ENCODE measurements at places on chromosomes 2 and 18. TPM values are rescaled to one million over a fixed set of nuclear protein-coding genes. Genes with fewer than 3 reads are reported as not detected.

The TM4SF20 gene
- polyA plus RNA-seq: 0.27 TPM

GRCh38 chr2:224094413-224094812, 55.3 kb upstream of the SERPINE2 start:
- no peak for DNase-seq

The LYG1 gene
- polyA plus RNA-seq: 4.2 TPM

The HTR2B gene
- polyA plus RNA-seq: 16.3 TPM

DNA sequence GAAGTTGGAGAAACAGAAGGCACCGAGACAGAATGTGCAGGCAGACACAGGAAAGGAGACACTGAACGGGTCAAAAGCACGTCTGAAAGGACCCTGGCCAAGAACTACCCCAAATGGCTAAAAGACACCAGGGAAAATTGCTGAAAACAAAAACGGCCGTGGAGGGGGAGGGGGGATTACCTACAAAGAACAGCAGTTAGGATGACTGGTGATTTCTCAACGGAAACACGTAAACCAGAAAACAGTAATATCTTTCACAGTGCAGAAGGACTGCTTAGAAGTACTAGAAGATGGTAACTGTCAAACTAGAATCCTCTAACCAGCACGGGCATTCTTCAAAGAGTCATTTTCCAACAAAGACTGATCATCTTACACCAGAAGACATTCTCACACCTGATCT, 142.6 kb downstream of the HDAC4 start:
- no peak for DNase-seq

The ASPRV1 gene
- polyA plus RNA-seq: 4.7 TPM

- no peak for DNase-seq
These were observed 28.9 kb downstream of the RRM2 start for GRCh38 chr2:10151462-10151861.

- no peak for DNase-seq
These were observed 111.3 kb downstream of the PLCL1 start for GRCh38 chr2:197915548-197916265.

GRCh38 chr2:28487258-28487657, 8.6 kb upstream of the PLB1 start:
- no peak for DNase-seq

The SRD5A2 gene
- polyA plus RNA-seq: 0.13 TPM

All from left kidney (tissue), 8 donors.